NCI-H748 treated with DMSO at 0.1 percent for 48 hours (cell line): ENCODE measurements at places on chromosomes 3 and 15.

DNA sequence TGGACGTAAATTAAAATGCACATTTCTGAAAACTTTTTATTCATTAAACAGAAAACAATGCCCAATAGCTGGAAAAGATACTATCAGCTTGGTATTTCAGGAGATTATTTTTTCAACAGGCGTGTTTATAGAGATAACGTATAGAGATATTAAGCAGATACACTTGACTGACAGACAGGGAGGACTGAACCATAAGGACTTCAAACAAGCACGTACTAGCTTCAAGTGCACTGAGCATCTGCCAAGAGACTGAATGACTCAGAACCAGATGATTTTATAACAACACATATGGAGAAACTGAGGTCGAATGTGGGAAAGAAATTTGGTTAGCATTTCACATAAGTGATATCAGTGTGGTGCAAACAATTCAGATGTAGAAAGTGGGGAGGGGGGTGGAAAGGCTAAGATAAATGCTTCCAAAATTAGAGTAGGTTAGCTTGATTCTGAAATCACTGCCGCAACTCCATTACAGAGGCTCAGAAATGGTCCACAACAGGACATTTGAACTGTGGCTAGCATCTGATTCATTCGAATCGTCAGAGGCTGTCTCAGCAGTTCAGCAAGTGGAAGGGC is 103.5 kb downstream of the SEMA6D start:
- no peak for DNase-seq

DNA sequence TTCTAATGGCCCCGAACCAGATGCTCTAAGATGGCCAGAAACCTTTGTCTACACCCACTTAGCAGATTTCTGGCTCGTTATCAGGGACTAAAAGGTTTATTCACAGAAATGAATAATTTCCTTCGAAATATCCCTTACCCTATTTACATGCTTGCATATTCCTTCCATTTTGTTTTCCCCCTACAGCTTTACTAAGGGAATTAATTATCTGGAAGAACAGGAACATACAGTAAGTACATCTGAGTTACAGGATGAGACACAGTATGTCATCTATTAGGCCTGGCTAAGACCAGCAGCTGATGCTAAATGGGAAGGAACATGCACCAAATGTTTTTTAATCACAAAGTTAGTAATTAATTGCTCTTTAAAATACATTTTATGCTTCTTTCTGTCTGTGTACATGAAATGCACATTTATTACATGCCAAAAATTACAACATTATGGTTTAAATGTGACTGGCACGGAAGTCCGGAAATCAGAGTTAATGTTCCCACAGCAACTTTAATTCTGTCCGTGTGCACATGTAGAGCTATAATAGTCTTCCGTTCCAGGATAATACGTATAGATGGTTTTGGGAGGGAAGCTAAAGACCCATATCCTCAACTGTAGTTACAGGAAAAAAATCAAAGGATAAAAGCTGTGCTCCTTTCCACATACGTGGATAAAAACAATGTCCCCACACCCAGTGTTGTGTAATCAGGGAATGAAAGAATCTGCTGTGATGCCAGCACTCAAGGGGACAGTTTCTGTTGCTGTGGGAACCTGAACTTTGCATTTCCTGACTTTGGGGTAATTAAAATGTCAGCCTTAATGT is 82.0 kb downstream of the TIGIT start:
- no peak for DNase-seq

GRCh38 chr3:185215873-185216606 is 37.8 kb downstream of the EHHADH start:
- DNase-seq, result no peak

DNA sequence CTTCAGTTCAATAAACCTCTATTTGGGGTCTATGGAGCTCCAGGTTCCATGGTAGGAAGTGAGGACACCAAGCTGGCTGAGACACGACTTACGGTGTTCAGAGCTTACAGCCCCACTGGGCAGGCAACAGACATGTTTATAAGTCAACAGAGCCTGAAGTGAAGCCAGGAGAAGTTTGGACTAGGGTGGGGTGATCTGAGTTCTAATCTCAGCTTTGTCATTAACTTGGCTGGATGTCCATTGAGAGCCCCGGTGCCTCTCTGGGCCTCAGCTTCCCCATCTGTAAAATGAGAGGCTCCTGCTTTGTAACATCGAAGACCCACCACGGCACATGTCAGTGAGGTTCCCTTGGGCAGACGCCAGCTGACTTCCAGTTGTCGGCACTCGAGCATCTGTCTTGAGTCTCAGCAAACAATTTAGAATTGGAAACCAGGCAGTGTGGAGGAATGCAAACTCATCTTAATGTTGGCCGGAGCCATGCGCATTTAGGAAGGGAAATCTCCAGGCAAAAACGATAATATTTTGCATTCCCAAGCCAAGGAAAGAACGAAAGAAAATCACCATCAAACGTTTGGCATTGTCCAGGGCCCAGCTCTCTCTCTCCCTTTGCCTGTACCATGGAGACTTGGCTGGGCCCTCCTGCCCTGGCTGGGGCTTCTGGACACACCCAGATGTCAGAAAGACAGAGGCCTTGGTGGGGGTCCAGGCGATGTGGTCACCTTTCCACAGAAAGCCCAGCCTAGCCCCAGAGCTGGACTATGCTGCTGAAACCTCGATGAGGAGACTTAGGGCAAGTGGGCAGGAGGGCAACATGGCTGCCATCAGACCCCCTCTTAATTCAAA is 18.4 kb downstream of the ITGA11 start:
- no peak for DNase-seq

DNA sequence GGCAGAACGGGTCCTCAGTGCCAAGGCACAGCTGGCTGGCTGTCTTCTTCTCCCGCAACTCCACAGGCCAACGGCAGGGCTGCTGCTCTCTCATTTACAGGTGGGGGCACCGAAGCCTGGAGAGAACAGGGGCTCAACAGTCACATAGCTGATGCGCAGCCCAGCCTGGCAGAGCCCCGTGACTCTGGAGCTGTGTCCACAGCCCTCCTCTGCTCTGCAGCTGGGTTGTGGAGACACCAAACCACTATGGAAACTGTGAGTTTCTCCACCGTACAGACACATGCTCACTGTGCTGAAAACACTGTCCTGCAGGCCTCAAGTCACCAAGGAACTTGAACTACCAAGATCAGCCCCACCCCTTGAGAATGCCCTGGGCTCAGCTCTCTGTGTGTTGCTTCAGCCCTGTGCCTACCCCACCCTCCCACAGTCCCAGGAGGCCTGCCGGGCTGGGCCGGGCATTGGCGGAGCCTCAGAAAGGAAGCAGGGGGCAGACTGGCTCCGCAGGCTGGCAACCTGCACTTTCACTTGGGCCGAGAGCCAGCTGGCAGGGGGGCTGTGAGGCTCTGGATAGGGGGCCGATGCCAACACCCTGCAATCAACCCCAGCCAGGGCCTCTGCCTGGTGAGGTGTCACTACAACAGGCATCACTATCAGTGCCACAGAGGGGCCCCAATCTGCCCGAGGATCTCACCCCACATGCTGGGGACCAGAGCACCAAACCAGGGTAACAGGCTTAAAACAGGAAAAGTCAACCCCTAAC is 113.7 kb upstream of the RPL32 start:
- DNase-seq, result no peak

GRCh38 chr3:104368760-104369159 is 997.9 kb upstream of the ALCAM start:
- DNase-seq, result no peak

DNA sequence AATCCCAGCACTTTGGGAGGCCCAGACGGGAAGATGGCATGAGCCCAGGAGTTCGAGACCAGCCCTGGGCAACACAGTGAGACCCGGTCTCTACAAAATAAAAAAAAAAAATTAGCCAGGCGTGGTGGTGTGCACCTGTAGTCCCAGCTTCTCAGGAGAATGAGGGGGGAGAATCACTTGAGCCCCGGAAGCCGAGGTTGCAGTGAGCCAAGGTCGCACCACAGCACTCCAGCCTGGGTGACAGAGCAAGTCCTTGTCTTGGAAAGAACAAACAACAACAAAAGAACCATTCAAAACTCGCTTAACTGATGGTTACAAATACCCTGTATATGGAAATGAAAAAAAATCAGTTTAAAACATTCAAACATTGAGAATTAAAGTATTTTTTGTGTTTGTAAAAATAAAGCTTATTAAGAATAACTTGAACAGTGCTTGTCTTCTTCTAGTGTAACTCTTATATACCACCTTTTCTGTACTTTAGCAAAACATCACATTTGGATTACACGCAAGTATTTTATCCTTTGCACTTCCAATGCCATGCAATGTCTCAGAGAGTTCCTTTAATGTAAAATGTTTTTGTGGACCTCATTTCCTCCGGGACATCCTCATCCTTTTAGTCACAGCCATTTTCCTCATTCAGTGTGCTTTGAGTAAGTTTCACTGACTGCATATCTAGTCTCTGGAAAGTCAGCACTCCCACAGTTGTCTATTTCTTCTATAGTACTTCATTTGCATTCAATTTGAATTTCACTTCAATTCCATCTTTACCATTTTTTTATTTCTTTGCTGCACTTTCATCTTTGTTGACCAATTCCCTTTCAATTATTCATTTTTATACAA is 113.0 kb upstream of the GOLGA8J start:
- DNase-seq, result no peak

DNA sequence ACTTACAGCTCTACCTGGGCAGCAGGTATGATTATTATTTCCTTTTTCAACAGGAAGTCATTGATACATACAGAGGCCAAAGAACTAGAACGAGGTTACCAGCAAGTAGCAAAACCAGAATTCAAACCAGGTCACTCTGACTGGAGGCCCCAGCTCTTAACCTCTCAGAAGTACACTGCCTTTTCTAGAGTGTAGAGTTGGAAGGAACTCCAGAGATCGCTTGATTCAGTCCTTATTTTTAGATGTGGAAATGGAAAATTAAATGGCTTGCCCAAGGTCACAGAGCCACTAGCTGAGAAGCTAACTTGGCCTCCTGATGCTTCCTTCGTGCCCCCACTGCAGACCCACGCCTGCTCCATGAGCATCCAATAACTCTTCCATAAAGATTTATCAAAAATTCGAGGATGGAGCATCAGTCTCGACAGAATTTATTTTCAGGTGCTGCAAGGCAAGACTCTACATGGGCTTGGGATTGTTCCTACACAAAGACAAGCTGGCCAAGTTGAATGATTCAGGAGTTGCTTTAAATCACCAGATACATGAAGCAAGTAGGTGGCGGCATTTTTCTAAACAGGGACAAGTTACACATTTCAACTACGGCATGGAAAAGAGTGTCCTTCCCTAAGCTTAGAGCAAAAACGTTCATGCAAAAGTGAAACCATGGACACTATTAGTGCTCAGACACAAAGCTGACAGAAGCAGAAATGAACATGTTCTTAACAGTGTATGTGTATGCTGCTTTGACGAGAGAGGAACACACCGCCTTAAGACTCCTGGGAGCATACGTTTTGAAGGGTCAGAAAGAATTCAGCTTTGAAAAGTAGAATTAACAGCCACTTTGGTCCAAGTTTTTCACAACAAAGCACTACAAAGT is 235.7 kb downstream of the THRB start:
- DNase-seq, result no peak
